Stimulated activated CD4-positive, alpha-beta T cell treated with anti-CD3 and anti-CD28 coated beads, TNF-alpha, amount 100 ng/mL, for 4 hours (primary cell): ENCODE measurements at places on chromosomes 2 and 18.

DNA sequence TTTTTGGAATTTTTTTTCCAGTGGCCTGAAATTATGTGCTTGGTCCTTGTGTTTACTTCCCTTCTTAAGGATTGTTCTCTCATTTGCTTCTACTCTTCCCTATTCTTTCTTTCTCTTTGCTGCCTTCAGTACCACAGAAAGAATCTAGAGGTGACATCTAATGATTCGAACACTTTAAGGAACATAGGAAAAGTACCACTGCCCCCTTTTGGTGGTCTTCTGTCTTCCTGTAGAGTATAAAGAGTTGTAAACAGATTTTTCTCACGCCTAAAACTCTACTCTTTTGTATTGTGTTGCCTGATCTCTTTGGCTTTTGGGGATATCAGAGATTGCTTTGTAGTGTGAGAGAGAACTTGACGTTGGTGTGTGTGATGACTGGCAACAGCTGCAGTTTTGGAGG, 7.0 kb upstream of the SCTR start:
- DNase-seq: no peak

- DNase-seq: no peak
Measured at GRCh38 chr2:134712299-134712698, 6.5 kb downstream of the TMEM163 start.

DNA sequence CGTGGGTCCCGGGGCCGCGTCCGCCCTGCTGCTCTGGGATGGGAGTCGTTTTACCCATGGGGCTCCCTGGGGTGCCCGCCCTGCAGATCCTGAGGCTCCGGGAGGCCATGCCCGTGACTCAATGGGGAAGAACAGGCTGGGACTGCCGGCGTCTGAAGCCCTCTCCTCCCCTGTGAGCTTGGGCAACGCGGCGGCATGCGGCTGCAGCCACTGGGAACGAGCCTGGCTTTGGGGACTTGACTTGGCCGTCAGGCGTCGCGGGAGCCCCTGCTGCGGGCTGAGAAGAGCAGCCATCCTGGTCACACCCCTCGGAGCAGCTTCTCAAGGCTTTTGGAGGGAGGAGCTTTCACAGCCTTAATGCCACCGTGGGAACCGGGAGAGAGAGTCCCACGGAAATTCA, 126.9 kb upstream of the CTDP1 start:
- DNase-seq: no peak

- no peak for DNase-seq
Measured at GRCh38 chr2:47178341-47178740, 23.2 kb upstream of the STPG4 start.

GRCh38 chr2:188410504-188411235, 119.0 kb downstream of the GULP1 start:
- DNase-seq: no peak
